ENCODE measurements at places on chromosomes 11 and 22.

- DNase-seq, result no peak
Observed at GRCh38 chr22:28986366-28986765, 75.3 kb downstream of the C22orf31 start.

DNA sequence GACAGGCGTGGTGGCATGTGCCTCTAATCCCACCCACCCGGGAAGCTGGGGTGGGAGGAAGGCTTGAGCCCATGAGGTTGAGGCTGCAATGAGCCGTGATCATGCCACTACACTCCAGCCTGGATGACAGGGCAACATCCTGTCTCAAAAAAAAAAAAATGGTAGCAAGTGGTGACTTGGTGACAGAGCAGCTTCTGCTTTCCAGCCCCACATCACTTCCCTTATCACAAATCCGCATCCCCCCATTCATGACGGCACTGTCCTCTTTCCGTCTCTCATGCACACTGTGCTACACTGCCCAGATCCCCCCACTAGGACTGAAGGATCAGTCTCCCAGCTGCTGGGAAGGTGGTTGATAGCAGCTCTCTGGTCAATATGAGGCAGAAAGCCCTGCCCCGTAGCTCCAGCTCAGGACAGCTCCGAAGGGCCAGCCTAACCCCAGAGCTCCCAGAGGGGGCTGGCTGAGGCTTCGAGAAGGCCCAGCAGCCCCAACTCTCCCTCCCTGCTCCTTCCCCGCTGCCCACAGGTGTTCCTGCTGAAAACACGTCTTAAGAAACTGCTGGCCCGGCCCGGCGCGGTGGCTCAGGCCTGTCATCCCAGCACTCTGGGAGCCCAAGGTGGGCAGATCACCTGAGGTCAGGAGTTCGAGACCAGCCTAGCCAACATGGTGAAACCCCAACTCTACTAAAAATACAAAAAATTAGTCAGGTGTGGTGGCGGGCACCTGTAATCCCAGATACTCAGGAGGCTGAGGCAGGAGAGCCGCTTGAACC is 15.9 kb downstream of the PGA5 start:
- no peak for DNase-seq

DNA sequence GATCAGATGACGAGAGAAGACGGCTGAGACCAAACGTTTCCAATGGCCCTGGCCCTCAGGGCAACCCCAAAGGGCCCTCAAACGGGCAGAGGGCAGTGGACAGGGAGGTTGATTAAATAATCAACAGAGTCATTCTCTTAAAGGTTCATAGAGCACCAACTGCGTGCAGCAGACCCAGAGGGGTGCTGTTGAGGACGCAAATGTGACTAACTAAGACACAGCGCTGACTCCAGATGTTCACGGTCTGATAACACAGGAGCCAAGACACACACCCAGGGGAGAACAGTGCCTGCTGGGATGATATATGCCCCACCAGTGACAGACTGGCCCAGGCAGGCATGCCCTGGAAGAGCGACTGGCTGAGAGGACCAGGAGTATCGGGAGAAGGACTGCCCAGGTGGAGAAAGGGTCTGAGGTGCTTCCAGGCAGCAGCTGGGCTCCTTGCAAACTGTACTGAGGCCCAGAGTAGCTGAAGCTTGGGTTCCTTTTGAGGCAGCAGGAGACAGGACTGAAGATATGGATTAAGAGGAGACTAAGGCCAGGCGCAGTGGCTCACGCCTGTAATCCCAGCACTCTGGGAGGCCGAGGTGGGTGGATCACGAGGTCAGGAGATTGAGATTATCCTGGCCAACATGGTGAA is 7.7 kb downstream of the VWCE start:
- DNase-seq, result no peak

DNA sequence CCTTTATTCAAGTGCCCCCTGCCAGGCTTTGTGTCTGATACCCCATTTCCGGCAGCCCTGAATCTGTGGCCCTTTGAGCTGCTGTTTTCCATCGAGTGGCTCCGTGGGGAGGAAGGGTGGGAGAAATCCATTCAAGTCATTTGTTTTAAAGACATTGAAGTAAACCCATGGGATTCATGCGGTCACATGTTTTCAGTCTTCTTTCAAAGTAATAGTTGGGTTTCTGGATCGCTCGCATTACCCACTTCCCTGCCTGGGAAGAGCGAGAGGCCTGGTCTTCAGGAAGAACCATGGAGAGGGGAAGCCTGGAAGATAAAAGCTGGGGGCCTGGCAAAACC is 14.4 kb downstream of the DAGLA start:
- no peak for DNase-seq

GRCh38 chr22:19554834-19555404 is 30.7 kb upstream of the CLDN5 start:
- DNase-seq, result no peak

- no peak for DNase-seq
Observed at GRCh38 chr22:25847451-25847850, 105.5 kb downstream of the MYO18B start.

DNA sequence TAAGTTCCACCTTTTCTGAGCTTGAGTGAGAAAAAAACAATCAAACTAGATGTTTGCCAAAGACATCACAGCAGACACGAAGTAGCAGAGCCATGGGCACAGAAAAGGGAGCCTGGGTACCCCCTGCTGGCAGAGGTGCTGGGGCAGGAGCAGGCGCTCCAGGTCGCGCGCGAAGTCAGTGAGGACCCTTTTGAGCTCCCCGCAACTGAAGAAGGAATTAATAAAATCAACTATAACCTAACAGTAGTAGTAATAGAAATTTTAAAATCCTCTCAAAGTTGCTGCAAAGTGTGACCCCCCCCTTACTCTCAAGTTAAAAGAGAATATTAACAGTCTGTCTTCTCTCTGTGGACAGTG is 20.0 kb upstream of the PARVB start:
- no peak for DNase-seq
